ENCODE measurements at places on chromosomes 6 and 20. TPM values are rescaled to one million over a fixed set of nuclear protein-coding genes. Genes with fewer than 3 reads are reported as not detected.

CLPSL1 gene
- not detected for total RNA-seq

DNA sequence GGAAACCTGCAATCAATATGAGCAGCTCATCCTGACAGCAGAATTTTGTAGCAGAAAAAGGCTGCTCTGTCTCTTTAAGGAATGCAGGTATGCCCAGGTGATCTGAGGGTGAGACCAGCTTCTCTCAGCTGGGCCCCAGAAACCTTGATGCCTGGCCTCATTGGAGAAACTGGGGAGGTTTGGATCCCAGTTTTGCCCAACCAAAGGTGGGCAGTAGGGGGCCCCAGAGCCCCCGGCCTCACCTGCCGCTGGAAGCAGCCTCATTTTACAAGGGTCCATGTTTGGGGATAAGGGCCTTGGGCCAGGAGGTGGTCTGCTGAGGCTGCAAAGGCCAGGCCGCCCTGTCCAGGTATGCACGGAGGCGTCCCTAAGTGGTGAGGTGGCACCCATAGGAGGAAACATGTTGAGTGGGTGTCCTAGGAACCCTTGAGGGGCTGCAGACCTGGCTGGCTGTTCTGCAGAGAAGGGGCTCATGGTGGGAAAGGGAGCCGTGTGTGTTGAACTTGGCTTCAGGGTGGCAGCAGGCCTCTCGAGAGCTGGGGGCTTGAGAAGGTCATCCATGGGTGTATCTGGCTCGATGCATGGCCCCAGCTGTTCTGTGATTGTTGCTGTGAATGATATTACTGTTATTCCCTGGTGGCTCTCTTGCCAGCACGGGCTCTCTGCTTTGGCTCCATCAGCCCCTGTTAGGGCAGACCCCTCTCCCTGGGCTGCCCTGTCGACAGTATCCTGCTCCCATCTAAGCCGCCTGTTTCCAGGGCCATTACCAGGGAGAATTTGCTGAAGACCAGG, 208.4 kb downstream of the CDH4 start:
- H3K4me3 ChIP-seq: no peak overlapping the region
- no peaks in the 10 kb centered on the region for H3K36me3 ChIP-seq
- DNase-seq: no peak
- no peaks in the 10 kb centered on the region for H3K27me3 ChIP-seq

DNA sequence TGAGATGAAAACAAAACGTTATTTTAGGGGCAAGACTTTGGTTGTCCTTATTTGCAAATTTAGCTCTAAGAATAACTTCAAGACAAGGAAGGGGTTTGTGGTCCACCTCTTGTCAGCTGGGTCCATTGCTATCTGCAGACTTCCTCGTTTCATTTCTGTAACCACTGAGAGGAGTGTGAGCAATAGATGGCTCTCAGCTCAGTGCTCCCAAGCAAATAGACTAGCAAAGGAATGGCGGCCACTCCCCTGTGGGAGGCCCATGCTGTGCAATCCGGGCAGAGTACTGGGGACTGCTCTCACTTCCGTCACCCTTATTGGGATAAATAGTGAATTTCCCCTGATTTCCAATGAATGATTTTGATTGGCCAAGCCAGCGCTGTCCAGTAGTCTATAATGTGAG, 176.6 kb downstream of the ZDHHC14 start:
- no peak for DNase-seq
- no peak overlapping the region for H3K27ac ChIP-seq
- no peak overlapping the region for H3K4me3 ChIP-seq
- H3K36me3 ChIP-seq: no peaks in the 10 kb centered on the region
- H3K27me3 ChIP-seq: no peaks in the 10 kb centered on the region

PROKR2 gene
- not detected for total RNA-seq

DNA sequence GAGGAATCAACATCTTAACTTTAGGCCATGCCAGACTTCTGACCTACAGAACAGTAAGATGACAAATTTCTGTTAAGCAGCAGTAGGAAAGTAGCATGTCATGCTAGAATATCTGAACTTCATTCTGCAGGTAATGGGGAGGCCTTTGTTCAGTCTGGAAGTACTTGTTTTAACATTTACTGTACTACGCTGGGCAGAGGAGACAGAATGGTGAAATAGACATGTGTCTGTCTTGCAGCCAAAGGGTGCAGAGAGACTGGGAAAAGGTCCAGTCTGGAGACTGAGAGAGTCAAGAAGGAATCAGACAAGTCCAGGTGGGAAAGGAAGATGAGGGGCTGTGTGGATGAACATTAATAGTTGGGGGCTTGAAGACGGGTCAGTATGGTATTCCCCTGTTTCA, 17.5 kb upstream of the ZBTB2 start:
- H3K36me3 ChIP-seq: peaks cover 11% of the 10 kb centered on the region
- H3K27ac ChIP-seq: no peak overlapping the region
- H3K4me3 ChIP-seq: no peak overlapping the region
- no peak for DNase-seq
- H3K27me3 ChIP-seq: no peaks in the 10 kb centered on the region
